ENCODE measurements at places on chromosomes 6 and 20. TPM values are rescaled to one million over a fixed set of nuclear protein-coding genes. Genes with fewer than 3 reads are reported as not detected.

MCCD1 gene
- not detected for total RNA-seq

ADGB gene
- total RNA-seq: not detected

TRAPPC3L gene
- not detected for total RNA-seq

MAS1 gene
- total RNA-seq: not detected

HLA-DRB5 gene
- 0.29 TPM for total RNA-seq

LY6G5B gene
- 0.87 TPM for total RNA-seq

TAAR1 gene
- not detected for total RNA-seq

ROMO1 gene
- 273 TPM for total RNA-seq

PDE10A gene
- total RNA-seq: 161 TPM

HLA-DMB gene
- 1.9 TPM for total RNA-seq

PHACTR2 gene
- total RNA-seq: 9.9 TPM

ACSS1 gene
- total RNA-seq: 10.0 TPM

SOX4 gene
- 25.8 TPM for total RNA-seq

OPN5 gene
- total RNA-seq: not detected

EPPIN gene
- total RNA-seq: not detected

IRF4 gene
- 76.9 TPM for total RNA-seq

BEND3 gene
- 3.1 TPM for total RNA-seq

LPIN3 gene
- 8.9 TPM for total RNA-seq

GSTA2 gene
- 0.32 TPM for total RNA-seq

FERMT1 gene
- 6.7 TPM for total RNA-seq

IP6K3 gene
- not detected for total RNA-seq

SLC32A1 gene
- total RNA-seq: not detected

TRIM15 gene
- total RNA-seq: not detected

NFS1 gene
- 66.1 TPM for total RNA-seq

ALDH8A1 gene
- total RNA-seq: not detected

PANK2 gene
- total RNA-seq: 63.7 TPM

ENPP3 gene
- total RNA-seq: 0.66 TPM

RBPJL gene
- not detected for total RNA-seq

GUCA1A gene
- not detected for total RNA-seq

LIN28B gene
- 0.19 TPM for total RNA-seq
